ENCODE measurements at places on chromosomes 1 and 21.
A peak's percentile ranks its signal among the peaks of the same experiment; 100 is the strongest.

DNA sequence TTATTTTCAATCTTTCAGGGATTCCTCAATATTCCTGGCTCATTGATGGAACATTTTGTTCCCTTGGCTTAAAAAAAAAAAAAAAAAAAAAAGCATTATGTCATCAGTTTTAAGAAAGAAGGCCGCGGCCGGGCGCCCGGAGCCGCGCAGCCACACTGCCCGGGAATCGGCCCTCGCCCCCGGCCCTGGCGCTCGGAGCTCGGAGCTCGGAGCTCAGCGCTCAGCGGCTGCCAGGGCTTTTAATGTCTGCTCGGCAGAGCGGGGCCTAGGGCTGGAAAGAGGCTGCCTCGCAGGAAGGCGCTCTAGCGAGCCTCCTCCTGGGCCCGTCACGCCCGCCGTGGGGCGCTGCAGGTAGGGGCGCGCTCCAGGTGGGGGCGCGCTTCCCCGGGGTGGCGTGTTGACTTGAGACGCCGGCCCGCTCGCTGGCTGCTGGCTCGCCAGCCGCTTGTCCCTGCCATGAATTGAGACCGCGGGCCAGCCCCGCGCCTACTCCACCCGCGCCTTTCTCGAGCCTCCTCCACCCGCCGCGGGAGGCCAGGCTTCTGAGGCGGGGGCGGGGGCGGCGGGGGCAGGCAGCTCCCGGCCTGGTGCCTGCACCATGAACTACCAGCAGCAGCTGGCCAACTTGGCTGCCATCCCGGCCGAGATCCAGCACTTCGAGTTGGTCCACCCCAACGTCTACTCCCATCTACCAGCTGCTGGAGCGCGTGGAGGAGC, 5.4 kb upstream of the TDRD5 start:
- DNase-seq, result peak; percentile 57

DNA sequence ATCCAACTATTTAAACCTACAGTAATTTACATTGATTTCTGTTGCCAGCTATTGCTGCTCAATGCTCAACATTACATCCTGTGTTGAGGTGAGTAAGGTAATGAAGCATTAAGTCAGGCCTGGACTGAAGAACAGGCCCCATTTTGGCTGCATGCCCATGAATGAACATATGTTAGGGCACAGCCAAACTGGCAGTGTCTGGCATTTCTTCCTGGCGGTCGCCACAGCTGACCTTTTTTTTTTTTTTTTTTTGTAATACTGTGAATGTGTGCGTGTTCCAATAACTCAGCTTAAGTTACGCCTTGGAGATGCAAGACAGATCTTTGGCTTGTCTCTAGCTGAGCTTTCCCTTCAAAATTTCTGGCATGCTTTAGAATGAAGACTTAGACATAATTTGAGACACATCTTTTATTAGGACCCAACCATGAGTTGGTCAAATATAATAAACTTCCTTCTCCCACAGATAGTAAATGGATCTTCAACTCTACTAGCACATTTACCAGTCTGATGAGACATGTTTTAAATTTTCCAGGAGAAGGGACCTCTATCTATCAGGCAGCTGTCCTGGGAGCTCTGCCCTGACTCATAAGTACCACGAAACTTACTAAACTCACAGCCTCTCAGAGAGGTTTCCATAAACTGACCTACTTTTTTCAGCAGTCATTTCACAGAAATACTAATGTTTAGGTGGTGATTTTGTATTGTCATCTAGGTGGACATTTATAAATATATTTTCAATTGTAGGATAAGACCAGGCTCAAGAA, 341.1 kb upstream of the RUNX1 start:
- peak; percentile 53 for DNase-seq

- no peak for DNase-seq
These were observed 63.1 kb downstream of the PTGFR start for GRCh38 chr1:78553859-78554258.

DNA sequence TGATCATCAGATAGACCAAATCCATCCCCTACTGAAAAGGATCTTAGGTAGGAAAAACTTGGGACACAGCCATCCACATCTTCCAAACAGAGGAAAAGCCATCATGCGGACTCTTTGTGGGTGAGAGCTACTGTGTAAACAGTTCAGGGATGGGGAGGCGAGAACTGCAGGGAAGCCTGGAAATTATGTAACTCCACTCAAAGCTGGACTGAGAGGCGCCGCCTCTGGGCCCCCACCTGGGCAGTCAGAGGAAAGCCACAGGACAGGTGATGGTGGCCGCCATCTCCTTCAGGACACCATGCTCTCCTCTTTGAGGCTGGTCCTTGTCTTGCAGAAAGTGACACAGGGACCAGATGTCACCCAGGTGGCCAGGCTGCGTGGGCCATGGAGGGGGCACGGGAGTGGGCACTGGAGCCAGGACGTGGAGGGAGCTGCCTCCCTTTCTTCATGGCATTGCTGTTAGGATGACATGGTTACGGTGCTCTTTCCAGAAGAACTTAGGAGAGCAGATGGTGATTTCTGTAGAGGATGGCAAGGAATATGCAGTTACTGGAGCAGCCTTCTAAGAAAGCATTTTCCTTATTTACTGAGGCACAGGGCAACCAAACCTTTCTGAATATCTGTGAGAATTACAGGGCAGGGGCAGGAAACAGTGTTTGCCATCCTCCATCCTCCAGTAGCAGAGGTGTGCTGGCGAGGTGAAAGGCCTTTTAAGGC, 32.0 kb upstream of the TDRD10 start:
- no peak for DNase-seq

- no peak for DNase-seq
These were observed 21.7 kb downstream of the ZBTB8B start for GRCh38 chr1:32486463-32487113.

- DNase-seq, result peak; percentile 21
These were observed 28.6 kb downstream of the CAMSAP2 start for GRCh38 chr1:200767321-200767720.

DNA sequence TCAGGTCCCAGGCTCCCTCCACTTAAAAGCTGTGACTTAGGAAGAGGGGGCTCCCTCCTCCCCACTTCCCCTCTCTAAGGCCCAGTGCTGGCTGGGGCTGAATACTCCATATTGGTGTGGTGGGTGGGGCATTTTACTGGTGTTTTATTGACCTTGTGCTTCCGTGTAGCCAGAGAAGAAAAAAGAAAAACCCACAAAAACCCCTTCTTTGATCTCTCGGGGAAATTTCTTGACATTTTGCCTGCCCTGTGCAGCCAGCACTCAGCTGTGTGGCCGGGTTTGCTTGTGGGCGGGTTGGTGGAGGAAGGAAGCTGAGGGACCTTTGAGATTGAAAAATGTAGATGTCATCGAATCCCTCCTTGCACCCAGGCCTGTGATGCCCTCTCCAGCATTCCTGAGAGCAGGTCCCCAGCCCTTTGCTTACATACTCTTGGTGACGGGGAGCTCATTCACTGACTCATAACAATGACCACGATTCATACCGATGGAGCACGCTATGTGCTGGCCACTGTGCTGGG, 24.8 kb downstream of the TNFRSF8 start:
- no peak for DNase-seq

GRCh38 chr1:203898458-203899352, 37.3 kb downstream of the SNRPE start:
- DNase-seq, result no peak

GRCh38 chr21:28522014-28522799, 470.5 kb downstream of the LTN1 start:
- DNase-seq, result peak; percentile 17

DNA sequence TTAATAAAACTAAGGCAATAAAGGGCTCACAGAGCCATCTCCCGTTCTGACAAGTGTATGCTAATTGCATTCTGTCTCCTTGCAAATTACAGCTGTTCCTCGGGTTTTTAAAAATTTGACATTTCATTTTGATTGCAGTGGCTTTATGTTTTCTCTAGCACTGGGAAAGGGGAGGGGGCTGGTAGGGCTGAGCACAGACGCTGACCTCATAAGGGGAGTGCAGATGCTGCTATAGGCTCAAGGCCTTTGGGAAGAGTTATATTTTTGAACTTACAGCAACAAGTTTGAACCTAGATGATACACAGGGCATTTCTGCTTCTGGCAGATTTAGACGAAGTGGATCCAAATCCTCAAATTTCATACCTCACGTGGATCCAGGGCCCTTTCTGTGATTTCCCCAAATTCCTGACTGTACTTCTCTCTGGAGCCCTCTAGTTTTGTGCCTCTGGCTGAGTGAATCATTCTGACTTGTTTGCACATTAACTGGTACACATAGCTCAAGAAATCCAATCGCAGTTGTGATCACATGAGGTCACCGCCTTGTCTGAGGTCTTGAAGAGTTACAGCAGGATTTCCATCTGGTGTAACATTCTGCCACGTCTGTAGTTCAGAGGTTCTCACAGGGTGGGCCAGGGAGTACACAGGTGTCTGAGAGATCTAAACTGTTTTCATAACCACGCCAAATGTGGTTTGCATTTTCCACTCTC, 230.3 kb downstream of the C1orf94 start:
- DNase-seq, result peak; percentile 42

DNA sequence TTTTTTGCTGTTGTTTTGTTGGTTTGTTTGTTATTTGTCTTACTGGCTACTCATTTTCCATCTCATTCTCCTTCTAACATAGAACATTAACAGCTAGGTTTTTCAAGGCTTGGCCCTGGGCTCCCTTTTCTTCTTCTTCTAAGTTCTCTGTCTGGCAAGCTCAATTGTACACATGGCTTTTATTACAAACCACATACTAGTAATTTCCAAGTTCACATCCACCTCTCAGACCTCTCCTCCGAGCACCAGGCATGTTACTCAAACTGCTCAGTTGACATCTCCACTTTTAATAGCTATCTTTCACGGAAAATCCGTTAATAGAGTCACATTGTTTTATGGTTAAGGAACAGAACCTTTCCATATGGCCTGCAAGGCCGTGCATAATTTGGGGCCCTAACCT, 736.9 kb upstream of the ADAMTS5 start:
- DNase-seq, result peak; percentile 44

- no peak for DNase-seq
These were observed 18.6 kb downstream of the A3GALT2 start for GRCh38 chr1:33302325-33302724.

- DNase-seq, result no peak
These were observed 534.5 kb downstream of the PTPRC start for GRCh38 chr1:199173356-199173755.

- no peak for DNase-seq
These were observed 34.9 kb downstream of the VANGL1 start for GRCh38 chr1:115676498-115677181.

GRCh38 chr1:243409284-243409683, 153.4 kb downstream of the SDCCAG8 start:
- DNase-seq, result no peak

DNA sequence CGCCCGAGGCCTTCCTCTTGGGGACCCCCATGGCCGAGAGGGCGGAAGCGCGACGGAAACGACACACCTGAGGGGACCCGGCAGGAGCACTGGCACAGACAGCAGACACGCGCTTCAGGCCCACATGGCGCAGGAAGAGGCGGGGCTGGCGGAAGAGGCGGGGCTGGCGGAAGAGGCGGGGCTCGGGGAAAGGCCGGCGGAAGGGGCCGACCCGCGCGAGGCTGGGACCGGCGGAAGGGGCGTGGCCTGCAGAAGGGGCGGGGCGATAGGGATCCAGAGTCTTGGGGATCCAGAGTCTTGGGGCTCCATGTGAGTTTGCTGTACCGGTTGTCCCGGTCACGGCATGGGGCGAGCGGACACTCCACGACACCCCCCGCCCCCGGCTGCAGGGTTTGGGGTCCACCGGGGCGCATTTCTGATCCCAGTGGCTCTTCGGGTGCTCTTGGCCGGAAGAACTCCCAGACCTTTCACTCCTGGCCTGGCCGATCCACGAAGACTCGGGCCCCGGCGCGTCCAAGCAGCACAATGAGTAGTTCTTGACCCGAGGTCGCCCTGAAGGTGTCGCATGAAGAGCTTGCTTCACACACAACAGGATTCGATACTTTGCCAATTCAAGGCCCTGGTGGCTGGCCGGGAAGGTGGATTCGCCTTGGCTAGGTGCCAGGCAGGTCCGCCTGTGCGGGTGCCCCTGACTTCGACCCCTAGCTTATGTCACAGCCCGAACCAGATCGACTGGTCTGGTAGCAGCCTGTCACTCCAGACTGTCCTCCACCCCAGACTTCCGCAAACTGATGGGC, at the start of gene URB1:
TSS of gene URB1 (minus strand) at position 133 of the 797 bp plus-strand sequence. CDS start at position 31, 102 bp downstream.
- DNase-seq, result peak; percentile 97

GRCh38 chr1:115491298-115492018, 150.3 kb upstream of the VANGL1 start:
- peak; percentile 1 for DNase-seq

GRCh38 chr1:99527545-99527944, 118.4 kb upstream of the PALMD start:
- no peak for DNase-seq

DNA sequence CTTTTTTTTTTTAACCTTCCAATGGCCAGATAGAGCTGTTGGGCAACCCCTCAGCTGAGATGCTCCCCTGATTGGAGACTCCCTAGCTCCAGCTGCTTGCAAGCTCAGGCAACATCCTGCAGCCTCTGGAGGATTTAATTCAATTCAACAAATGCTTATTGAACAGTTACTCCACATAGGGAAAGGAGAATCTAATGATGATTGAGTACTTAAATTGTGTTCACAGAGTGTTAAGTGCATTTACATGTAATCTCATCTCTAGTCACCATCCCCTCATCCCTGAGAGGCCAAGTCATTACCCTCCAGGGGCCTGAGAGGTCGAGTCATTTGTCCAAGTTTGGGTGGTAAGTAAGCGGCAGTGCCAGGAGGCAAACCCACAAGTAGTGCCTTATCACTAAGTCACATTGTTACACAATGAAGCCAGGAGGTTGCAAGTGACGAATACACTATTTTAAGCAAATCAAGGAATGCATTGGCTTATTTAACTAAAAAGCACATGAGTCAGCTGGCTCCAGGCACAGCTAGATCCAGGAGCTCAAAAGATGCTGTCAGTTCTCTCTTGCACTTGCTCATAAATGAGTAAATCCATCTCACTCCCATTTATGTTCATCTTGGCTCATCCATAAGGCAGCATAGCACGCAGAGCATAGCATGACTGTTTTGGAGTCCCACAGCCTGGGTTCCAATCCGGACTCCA, 64.3 kb downstream of the OPTC start:
- peak; percentile 82 for DNase-seq

DNA sequence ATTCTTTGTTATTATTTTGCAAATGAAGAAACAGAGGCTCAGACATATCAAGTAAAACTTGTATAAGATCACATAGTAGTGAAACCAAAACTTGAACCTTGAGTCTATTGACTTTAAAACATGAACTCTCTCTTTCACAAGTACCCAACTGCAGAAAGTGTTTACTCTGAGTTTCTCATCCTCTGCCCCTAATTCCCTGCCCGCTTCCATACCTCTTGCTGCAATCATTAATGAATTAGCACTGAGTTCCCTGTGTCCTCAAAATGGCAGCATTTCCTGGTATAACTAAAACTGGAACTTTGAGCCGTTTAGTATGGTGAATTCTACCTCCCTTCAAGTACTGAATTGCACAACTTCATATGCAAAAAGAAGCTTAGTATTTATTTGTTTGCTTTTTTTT, 147.7 kb upstream of the DNAH14 start:
- no peak for DNase-seq
